ENCODE measurements at places on chromosomes 1 and 21.

- DNase-seq, result no peak
Observed at GRCh38 chr1:7402548-7402850, 368.6 kb upstream of the VAMP3 start.

DNA sequence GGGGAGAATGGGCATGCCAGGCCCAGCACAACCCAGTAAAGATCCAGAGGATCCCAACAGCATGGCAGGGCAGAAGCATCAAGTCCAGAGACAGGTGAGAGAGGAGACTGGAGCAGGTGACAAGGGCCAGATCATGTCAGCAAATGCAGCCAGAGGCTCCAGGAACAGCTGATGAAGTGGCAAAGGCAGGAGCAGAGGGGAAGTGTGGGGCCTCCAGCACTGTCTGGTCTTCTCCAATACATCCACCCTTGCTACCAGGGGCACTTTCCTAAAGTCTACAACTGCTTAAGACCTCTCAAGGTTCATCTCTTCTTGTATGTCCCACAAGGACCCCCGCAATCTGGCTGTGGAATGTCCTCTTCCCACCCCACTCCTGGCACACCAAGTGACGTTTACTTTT, 17.4 kb downstream of the FAM163A start:
- DNase-seq, result no peak

DNA sequence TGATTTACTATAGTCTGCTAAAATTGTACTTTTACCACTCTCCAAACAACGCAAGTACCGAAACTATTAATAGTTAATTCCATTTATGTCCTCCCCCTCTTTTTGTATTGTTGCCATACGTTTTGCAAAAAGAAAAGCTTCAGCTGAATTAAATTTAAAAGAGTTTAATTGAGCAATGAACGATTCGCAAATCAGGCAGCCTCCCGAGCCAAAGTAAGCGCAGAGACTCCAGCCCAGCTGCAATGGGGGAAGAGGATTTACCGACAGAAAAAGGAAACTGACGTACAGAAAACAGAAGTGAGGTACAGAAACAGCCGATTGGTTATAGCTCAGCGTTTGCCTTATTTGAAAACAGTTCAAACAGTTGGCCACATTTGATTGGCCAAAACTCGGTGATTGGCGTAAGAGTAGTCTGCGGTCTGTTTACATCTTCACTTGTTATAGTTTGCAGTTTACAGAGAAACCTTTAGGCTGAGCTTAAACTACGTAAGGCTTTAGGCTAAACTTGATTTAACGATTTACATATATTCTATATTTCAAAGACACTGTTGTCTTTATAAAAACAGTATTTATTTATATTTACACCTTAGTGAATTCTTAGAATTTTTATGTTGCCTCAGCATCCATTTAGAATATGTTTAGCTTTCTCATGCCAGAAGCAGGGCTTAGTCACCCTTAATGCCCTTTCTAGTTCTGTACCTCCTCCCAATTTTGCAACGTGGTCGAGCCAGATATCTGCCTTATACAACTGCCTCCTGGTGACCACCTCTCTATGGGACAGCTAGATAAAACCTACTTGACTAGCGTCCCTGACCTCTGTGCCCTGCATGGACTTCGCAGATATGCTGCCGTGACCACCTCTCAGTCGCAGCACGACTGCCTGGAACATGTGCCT, 23.8 kb downstream of the CR1 start:
- DNase-seq, result no peak

DNA sequence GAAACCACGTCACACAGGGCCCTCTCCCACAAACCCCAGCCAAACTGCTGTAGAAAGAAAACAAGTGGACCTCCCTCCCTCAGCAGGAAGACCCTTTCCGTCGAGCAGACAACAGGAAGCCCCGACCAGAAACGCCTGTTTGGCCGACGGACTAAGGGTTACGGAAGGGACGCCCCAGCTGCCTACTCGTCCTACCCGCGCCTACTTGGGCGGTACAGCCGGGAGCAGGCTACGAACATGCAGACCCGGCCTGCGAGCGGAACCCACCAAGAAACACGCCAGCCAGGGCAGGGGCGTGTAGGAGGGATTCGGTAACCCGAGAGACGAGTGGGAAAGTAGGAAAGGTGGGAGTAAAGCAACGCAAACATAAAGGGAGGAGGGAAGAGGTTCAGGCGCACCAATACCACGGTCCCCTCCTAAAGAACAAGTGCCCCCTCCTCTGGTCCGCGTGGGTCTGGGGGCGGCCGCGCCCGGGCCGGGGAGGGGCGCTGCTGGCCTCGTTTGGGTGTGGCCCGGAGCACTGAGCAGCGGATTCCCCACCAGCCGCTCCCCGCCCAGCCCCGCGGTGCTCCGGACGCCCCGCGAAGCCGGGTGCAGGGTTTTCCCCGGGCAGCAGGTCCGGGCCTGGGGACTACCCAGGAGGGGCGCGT, 450 bp downstream of the S100A10 start:
- DNase-seq, result no peak

DNA sequence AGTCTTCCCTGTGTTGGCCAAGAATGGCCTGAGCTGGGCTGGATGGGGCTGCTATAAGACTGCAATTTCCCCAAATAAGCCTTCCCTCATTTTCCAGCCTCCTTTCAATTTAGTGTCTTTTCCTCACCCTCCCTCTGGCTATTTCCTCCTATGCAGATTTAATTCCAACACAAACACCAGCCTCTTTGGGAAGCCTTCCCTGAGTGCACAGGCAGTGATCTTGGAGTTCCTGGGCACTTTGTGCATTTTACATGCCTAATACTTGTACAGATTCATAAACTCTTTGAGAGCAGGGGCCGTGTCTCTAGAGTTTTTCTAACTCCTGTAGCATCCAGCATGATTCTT, 91.1 kb upstream of the TLR5 start:
- no peak for DNase-seq

- no peak for DNase-seq
Observed at GRCh38 chr1:27292106-27292505, 29.9 kb upstream of the TMEM222 start.

- DNase-seq, result no peak
Observed at GRCh38 chr1:115135681-115136080, 46.4 kb upstream of the TSPAN2 start.

DNA sequence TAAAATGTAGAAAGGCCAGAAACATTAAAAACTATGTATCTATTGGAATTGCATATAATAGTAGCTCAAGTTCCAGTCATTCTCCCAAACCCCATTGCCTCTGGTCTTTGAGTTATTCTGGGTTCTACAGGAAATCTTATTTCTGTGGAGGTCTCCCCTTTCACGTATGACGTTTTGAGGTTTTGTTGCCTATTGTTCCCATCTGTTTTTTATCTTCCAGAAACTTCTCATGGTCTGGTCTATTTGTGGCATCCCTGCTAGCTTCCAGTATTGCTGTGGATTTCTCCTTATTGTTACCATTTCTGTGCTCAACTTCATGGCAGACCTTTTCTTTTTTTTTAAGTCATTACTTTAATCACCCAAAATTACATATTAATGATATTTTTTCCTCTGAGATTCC, 43.3 kb downstream of the DTL start:
- no peak for DNase-seq

DNA sequence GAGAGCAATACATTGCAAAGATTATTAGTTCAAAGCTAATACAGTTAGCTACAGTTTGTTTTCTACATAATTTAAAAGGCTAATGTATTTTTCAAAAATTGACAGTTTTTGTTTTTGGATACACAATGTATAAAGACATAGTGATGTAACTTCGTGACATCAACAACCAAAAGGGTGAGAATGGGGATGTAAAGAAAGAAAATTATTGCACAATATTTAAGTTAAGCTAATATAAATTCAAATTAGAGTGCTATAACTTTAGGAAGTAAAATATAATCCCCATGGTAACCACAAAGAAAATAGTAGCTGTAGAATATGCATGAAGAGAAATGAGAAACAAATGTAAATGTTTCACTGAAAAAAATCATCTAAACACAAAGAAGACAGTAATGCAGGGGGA, 334.4 kb upstream of the DEPDC1 start:
- DNase-seq, result no peak

DNA sequence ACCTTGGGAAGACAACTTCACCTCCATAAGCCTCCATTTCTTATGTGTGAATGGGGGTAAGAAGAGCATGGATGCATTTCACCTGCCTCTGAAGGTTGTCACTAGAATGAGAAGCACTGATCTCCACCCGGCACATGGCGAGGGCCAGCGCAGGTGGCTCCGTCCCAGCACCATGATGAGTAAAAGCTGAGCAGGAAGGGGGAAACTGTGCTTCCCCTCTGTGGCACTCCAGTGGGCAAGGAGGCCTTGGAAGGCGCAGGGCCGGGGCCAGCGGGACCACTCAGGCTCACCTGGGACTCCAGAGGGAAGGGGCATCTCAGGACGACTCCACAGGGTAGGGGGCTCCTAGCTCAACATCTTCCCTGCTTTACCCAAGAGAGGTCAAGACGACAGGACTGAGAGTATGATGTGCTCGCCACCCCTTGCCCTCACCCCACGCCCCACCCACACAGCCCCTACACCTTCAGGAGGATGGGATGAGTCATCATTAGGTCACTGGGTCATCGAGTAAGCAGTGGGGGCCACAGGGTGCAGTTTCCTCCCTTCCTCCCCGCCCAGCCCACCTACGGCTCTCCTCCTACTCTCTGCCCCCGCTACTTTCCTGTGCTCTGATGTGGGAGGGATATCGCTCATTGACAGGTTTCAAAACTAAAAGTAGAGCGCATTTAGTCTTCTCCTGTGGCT, 112.1 kb downstream of the HIVEP3 start:
- no peak for DNase-seq

DNA sequence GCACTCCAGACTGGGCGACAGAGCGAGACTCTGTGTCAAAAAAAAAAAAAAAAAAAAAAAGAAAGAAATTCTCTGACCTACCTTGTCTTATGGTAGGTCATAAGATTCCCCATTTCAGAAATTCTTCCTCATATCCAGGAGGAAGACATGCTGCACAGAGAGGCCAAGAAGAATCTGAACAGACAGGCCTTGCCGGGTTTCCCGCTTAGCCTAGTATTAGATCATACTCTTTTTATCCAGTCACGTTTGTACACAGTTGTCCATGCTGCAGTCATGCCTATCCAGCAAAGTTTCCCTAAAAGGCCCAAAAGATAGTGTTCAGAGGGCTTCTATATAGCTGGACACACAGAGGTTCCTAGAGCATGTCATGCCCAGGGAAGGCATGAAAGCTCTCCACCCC, 93.6 kb upstream of the CHODL start:
- no peak for DNase-seq

GRCh38 chr1:243505986-243506689, 250.3 kb downstream of the SDCCAG8 start:
- DNase-seq, result no peak

- no peak for DNase-seq
Observed at GRCh38 chr1:56933606-56934005, 32.2 kb downstream of the C8B start.

DNA sequence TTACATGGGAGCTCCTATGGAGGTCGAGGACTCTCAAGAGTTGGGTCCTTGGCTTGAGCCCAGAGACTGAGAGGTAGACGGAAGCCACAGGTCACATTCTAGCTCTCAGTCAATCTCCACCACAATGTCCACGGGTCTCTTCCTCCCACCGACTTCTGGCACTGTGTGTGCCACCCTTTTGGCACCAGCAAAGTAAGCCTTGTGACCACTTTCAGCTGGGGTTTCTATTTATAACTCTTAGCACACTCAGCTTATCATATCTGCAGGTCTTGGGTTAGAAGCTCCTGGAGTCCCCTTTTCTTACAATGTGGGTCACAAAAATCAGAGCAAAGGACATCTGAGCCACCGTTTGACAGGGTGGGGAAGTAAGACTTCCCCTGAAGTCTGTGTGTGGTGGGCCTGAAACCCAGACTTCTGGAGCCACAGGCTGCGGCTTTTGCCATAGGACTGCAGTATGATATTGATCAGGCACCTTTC, 28.3 kb downstream of the NCMAP start:
- DNase-seq, result no peak

- DNase-seq, result no peak
Observed at GRCh38 chr1:35175098-35175576, 17.8 kb downstream of the SFPQ start.

GRCh38 chr1:69038379-69038778, 529.3 kb upstream of the LRRC7 start:
- DNase-seq, result no peak

DNA sequence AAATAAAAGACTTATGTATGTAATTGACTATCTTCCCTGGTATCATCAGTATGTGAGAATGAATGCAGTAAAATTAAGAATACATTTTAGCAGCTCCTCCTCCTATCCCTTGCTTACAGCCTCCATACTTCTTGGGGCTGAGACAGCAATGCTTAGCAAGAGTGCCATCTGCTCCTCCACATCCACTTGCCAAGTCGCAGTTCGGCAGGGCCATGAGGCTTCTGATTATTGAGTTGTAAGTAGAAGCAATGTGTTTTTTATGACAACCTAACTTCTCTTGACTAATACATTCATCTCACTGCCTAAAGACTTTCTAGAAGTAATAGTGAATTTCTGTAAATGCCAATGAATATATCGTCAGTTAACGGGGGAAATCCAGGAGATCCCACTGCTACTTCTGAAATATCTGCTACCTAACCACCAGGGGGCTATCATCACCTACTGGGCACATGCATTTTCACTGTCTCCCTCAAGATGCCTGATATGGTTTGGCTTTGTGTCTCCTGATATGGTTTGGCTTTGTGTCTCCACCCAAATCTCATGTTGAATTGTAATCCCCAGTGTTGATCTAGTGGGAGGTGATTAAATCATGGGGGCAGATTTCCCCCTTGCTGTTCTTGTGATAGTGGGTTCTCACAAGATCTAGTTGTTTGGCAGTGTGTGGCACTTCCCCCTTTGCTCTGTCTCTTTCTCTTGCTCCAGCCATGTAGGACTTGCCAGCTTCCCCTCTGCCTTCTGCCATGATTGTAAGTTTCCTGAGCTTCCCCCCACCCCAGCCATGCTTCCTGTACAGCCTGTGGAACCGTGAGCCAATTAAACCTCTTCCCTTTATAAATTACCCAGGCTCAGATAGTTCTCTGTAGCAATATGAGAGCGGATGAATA, 59.6 kb downstream of the EXTL2 start:
- no peak for DNase-seq

GRCh38 chr1:29324771-29325351, 88.5 kb downstream of the PTPRU start:
- no peak for DNase-seq

DNA sequence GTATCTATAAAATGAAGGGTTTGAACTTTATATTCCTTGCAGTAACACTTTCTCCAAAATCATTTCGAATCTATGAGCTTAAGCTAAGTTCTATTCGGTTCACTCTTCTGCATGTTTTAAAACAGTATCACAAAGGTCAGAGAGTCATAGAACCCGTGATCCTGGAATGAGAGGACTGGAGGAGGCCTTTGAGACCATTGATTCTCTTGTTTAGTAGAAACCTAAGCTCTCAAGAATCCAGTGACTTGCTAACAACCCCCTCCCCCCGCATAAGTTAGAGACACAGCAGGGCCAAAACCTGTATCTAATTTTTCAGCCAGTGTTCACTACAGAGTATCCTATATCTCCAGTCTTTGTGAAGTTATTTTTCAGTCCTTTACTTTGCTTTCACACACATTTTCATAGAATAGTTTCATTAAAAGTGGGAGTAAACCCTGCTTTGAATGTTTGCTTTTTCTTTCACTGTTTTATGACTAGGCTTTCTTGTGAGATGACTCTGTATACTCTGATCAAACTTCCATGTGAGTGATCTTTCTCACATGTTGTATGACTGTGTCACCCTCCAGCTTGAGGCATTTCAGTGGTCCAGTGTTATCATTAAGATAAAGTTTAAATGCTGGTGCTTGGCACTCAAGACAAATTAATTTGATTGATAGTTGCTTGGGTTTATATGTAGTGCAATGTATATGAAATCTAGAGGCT, 275.4 kb upstream of the SGIP1 start:
- DNase-seq, result no peak

- DNase-seq, result no peak
Observed at GRCh38 chr1:59672851-59673572, 141.7 kb upstream of the HOOK1 start.

Data from thoracic aorta (tissue), 2 donors.